Stimulated activated naive B cell treated with anti-CD40 and anti-IgM and Interleukin-4, amounts not matched to agents 10 μg/mL and 1 μg/mL and 100 μg/mL, for 72 hours (primary cell): ENCODE measurements at places on chromosomes 2 and 18.

- no peak for DNase-seq
Measured at GRCh38 chr2:85564144-85564563, 2.9 kb upstream of the GGCX start.

- no peak for DNase-seq
Measured at GRCh38 chr2:26687328-26687727, 5.2 kb upstream of the KCNK3 start.

- DNase-seq, result peak; percentile 15
Measured at GRCh38 chr2:223944166-223944702, 901 bp downstream of the WDFY1 start.

DNA sequence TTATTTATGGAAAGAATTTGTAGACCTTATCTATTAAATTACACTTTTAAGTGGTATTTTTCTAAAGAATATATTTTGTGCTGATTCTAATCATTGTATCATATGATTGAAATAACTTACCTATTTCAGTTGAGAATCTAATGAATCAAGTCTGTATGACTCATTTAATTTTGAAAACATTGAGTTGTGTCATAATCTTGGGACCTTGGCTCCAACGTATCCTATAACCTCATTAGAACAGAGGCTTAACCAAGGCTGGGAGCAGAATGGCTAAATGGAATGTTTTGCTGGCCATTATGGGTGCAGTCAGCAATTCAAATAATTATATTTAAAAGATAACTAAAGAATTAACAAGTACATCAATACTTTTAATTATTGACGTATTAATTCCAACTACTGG is 19.6 kb upstream of the GULP1 start:
- no peak for DNase-seq

GRCh38 chr2:176636401-176636800 is 367.2 kb downstream of the MTX2 start:
- no peak for DNase-seq

- no peak for DNase-seq
Measured at GRCh38 chr2:17646838-17647701, 106.5 kb downstream of the SMC6 start.

- no peak for DNase-seq
Measured at GRCh38 chr18:33820517-33821371, 242.7 kb downstream of the ASXL3 start.

GRCh38 chr2:25219621-25220020 is 51.2 kb upstream of the POMC start:
- no peak for DNase-seq

GRCh38 chr2:231701456-231702373 is 6.6 kb upstream of the PTMA start:
- no peak for DNase-seq

DNA sequence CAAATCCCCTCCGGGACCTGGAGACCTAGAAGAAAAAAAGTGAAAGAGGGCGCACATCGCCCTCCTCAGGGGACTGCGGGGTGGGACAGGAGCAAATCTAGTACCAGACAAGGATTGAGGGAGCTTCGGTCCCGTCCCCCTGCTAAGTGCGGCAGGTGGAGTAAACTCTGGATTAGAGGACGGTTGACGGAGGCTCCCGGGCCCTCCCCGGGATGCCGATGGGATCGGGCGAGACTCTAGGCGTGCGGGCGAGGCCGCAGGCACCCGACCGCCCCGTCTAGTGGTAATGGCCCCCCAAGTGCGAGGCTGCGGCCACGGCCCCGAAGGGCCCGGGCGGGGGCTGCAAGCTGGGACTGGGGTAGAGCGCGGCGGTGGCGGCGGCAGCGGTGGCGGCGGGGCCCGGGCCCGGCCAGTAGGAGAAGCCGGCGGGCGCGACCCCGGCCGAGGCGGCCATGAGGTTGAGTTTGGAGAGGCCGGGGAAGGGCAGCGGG is 3.5 kb downstream of the FEV start:
- no peak for DNase-seq

DNA sequence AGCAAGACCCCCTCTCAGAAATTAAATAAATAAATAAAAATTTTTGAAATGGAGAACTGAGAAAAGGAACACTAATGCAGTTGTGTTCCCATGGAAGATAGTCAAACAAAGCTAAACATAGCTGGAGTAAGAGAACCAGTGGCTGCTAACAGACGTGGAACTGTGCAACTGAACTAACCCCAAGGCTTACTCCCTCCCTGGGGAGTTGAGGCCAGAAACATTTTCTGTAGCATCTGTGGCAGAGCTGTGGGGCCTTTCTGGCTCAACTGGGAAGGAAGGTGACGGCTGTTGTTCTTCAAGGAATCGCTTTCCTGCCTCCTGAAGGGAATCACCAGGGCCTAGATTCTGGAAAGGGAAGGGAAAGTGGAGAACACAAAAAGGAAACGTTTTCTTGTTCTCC is 53.9 kb upstream of the B3GNT2 start:
- DNase-seq, result peak; percentile 43

GRCh38 chr18:25058521-25058920 is 293.4 kb downstream of the ZNF521 start:
- DNase-seq, result no peak

DNA sequence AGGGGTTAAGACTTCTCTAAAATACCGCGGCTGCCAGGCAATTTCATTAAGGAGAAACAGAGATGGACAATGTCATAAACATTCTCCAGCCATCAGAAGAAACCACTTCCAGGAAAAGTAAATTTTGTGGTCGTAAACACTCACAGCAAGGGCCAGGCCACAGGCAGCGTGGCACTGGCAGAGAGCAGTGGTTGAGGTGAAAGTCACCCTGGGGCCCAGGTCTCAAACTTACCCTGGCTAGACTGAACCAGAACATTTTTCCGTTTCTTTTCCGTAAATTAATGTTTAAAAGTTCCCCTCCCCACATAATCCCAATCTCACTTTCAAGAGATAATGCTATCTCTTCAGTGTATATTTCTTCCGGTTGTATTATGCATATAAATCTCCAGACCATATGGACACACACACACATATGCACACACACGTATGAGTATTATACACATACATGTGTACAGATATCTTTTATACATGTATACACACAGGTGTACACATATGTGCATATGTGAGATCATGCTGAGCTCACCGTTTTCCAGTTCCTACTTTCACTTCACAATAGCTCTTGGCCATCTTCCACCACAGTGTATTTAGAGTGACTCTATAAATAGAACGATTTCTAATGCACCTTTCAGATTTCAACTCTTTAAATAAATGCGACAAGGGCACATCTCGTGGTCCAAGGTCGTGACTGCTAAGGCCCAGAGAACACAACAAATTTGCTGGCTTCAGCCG is 90.1 kb downstream of the MALT1 start:
- no peak for DNase-seq

DNA sequence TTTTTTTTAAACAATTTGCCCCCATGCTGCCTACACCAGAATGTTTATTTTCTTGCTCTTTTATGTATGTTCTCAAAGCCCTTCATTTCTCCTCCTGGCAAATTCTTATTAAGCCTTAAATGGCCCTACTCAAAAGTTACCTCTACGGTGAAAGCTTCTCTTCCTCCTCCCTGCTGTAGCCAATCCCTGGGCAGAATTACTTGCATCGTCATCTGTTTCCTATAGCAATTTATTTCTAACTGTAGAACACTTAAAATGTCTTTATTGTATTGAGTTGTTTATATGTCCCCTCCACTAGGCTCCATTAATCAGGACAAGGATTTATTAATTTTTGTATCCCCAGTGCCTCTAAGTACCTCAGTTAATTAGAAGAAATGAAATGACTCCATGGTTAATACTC is 2.5 kb upstream of the RAD51AP2 start:
- no peak for DNase-seq

DNA sequence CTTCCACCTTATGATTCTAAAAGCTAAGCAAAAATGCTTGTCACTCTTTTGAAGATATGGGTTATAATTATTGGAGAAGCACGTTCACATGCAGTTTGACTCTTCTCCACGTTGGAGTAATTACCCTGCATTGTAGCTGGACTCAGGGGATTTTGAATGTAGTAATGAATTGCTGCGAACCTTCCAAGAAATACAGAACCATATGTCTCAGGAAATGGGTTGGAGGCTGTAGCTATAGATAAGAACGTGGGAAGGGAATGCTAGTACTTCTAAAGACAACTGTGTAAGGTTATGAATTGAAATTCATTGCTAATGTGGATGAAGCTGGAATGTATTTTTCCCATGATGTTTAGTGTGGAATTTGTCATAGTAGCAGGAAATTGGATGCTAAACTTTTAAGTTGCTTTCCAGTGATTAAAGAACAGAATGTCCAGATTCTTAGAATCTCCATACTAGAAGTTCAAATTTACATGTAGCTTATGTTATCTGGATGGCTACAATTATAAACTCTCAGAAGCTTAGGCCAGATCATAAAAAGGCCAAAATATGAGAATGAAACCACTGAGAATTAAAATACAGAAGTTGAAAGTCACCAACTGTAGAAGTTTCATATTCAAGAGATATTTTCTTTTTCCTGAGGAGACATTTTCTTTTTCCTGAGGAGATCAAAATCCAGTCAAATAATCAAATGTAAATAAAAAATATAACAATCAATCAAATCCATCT is 27.3 kb upstream of the SPOPL start:
- DNase-seq, result no peak
